ENCODE measurements at places on chromosomes 2 and 18.

- DNase-seq, result no peak
Observed at GRCh38 chr2:60109744-60110143, 443.7 kb downstream of the BCL11A start.

- DNase-seq, result no peak
Observed at GRCh38 chr2:154850532-154850931, 152.0 kb downstream of the KCNJ3 start.

GRCh38 chr2:219634951-219635751, 7.7 kb downstream of the SLC4A3 start:
- no peak for DNase-seq

- no peak for DNase-seq
Observed at GRCh38 chr2:74658516-74658915, 4.5 kb downstream of the SEMA4F start.

GRCh38 chr18:8841781-8842485, 136.6 kb downstream of the MTCL1 start:
- no peak for DNase-seq

GRCh38 chr2:20599861-20600461, 50.9 kb downstream of the HS1BP3 start:
- DNase-seq, result no peak

GRCh38 chr2:171404261-171404660, 29.5 kb downstream of the METTL8 start:
- DNase-seq, result no peak

- DNase-seq, result no peak
Observed at GRCh38 chr2:241720560-241720959, 13.9 kb upstream of the D2HGDH start.

- no peak for DNase-seq
Observed at GRCh38 chr2:202270487-202270886, 4.9 kb downstream of the NOP58 start.
